ENCODE measurements at places on chromosomes 16 and 17.

GRCh38 chr17:35073183-35073790 lies 9.8 kb upstream of the RFFL start:
- peak; percentile 63 for ATAC-seq

- ATAC-seq: no peak
These were observed 17.6 kb upstream of the SP2 start for GRCh38 chr17:47878203-47879027.

- no peak for ATAC-seq
These were observed 4.8 kb upstream of the SP6 start for GRCh38 chr17:47855737-47856136.

- ATAC-seq: no peak
These were observed 12.0 kb downstream of the MMP15 start for GRCh38 chr16:58037365-58038057.

GRCh38 chr16:1770328-1771187 lies 785 bp downstream of the NME3 start:
- ATAC-seq: peak; percentile 22

- no peak for ATAC-seq
These were observed 17.4 kb downstream of the MFSD6L start for GRCh38 chr17:8781776-8782175.

DNA sequence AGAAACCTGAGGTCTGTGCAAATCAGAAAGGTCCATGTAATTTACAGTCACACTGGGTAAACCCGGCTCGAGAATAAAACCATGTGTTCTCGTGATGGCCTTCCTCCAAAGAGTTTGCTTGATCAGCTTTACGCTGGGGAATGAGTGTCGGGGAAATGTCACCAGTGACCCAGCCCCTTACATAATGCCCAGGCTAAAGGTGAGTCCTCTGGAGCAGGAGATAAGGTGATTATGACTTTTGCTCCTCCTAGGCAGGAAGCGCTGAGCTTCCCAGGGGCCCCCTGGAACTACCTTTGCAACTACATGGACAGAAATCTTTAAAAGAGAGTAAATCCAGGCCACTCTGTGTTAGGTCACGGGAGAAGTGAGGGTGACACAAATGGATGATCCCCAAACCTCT lies 15.7 kb downstream of the SLC6A4 start:
- no peak for ATAC-seq

GRCh38 chr16:50763211-50763610 lies 21.3 kb downstream of the CYLD start:
- ATAC-seq: no peak

GRCh38 chr17:11944587-11944986 lies 52.7 kb downstream of the ZNF18 start:
- no peak for ATAC-seq

GRCh38 chr17:17736205-17737183 lies 55.2 kb downstream of the RAI1 start:
- ATAC-seq: no peak

DNA sequence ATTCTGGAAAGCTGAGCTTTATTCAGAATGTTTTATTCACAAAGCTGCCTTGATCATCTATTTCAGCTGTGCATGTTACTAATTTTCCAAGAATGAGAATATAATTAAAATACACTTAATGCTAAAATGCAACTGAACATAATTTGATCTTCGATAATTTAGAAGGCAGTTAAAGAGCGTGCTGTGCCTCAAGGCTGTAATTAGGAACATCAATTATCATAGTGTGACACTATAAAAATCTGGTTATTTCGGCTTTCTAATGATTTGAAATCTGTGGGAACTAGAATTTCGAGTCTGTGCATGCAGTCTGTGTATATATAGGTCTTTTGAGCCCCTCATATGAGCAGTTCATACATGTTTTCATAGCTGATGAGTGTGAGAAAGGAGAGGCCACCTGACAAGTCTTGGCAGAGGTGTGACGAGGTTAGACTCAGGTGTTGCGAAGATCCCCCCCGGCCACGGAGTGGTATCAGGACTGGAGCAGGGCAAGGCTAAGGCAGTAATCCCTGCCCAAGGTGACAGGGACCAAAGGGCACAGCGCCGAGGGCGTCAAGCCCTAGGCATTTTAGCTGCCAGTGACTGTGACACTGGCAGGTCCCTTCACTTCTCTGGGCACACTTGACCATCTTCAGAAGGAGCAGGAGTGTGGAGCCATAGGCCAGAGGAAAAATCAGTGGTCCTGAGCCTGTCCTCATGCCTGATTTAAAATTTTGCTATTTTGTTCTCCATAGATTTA lies 328.5 kb downstream of the SNX29 start:
- ATAC-seq: no peak

- no peak for ATAC-seq
These were observed 16.4 kb upstream of the KRT19 start for GRCh38 chr17:41544491-41544892.

Measured in activated CD4-positive, CD25-positive, alpha-beta regulatory T cell treated with anti-CD3 and anti-CD28 coated beads, Interleukin-2, amount 50 U/mL, for 24 hours (primary cell).